Pulmonary artery endothelial cell (primary cell): ENCODE measurements at places on chromosomes 6 and 20. TPM values are rescaled to one million over a fixed set of nuclear protein-coding genes. Genes with fewer than 3 reads are reported as not detected.

GRCh38 chr20:2699775-2700413 is 7.3 kb downstream of the EBF4 start:
- DNase-seq: no peak

The SLPI gene
- 0.18 TPM in 1 of 2 replicates, not detected in the other for total RNA-seq

DNA sequence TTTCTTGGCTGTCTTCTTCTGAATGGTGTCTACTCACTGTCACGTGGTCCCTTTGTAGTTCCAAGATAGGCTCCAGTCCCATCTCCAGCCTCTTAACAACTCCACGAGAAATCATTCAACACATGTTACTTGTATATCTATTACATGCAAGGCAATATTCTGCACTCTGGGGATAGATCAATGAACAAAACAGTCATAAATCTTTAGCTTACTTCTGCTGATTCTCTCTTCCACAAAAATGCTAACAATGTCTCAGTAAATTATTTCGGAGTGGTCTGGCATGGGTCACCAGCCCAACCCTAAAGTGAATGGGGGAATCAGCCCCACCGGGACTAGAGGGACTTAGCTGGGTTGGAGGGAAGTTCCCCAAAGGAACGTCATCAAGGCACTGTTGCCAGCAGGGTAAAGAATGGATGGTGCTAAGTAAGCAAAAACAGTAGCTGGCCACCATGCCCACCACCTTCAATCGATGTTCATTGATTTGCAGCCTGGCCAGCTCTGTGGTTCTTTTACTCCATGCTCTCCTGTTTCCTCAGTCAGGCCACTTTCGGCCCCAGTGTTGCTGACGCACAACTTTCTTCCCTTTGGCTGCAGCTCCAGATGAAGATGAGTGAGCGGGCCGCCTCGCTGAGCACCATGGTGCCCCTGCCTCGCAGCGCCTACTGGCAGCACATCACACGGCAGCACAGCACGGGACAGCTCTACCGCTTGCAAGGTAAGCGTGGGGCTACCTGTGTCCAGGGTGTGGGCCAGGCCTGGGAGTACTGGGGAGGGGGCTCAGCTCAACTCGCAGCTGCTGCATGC is 167.7 kb downstream of the DOK5 start:
- no peak for DNase-seq

The CALHM6 gene
- 0.32 and 0.40 TPM in 2 replicates for total RNA-seq

The MGME1 gene
- total RNA-seq: 10.4 and 14.0 TPM in 2 replicates

GRCh38 chr6:56346958-56347357 is 99.6 kb upstream of the COL21A1 start:
- DNase-seq: no peak

The BMP7 gene
- total RNA-seq: not detected in 2 replicates
